AG04450 (cell line): ENCODE measurements at places on chromosomes 12 and 14.

GRCh38 chr12:155006-155405 lies 59.0 kb downstream of the SLC6A12 start:
- no peak for DNase-seq

DNA sequence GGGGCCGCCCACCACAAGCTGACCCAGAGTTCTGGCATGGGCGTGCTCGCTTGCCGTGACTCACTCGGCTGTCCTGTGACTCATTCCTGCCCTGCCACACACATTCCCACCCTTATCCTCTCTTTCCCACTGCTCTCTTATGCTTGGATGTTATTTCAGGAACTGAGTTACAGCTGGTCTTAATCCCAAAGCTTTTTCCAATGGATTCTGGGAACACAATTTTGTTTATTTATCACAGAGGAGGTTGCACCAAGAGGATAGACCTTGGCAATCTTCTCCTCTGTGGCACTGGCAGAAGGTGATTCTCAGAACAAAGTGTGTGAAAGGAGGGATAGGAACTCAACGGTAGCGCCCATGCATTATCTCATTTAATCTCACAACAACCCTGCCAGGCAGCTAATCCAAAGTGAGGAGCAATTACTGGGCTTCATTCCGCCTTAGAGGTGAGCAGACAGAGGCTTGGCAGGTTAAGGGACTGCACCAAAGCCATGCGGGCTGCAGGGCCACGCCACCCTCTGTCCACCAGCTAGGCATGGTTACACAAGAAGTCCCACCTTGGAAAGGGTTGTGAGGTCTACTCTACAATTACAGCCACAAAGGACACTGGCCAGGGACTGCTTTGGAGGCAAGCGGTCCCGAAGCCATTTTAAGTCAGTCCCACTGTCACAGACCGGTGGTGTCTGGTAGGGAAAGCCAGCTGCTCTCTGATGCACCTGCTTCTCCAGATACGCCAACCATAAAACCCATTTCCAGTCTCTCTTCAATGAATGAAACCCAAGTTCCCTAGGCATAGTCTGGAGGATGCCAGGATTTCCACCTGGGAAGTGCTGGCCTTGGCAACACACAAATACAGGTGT lies 32.9 kb downstream of the SYNE3 start:
- peak; percentile 87 for DNase-seq

GRCh38 chr14:46661728-46662127 lies 10.1 kb upstream of the RPL10L start:
- no peak for DNase-seq

DNA sequence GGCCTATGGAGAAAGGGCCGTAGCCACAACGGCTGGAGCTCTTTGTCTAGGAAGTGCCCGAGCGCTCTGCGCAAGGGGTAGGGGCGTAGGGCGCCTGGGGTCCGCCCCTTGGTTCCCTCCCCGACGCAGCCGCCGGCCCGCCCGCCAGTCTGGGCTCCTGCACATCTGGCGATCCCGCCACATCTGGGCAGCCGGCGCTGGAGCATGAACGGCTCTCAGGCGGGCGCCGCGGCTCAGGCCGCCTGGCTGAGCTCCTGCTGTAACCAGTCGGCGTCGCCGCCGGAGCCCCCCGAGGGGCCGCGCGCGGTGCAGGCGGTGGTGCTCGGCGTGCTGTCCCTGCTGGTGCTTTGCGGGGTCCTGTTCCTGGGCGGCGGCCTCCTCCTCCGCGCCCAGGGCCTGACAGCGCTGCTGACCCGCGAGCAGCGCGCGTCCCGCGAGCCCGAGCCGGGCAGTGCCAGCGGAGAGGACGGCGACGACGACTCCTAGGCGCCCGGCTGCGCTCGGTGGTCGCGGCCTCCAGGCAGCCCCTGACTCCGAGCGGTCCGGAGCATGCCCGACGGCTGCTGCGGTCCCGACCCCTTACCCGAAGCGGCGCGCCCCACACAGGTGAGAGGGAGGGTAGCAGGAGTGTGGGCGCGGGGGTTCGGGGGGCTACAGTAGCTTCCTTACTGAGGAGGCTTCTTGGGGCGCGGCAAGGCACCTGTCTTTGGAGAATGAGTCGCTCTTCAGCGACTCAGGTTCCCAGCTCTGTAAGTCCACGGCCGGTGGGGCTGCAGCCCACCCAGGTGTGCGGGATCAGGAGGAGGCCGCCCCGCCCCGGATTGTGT lies at the start of gene SMIM41:
TSS of gene SMIM41 (plus strand) at position 129 of the 827 bp plus-strand sequence. CDS start at position 205, 76 bp downstream.
- DNase-seq: no peak

GRCh38 chr12:121996945-121997612 lies 24.6 kb upstream of the BCL7A start:
- no peak for DNase-seq

GRCh38 chr12:14403711-14404196 lies 38.3 kb downstream of the ATF7IP start:
- no peak for DNase-seq

- no peak for DNase-seq
Measured at GRCh38 chr14:89085737-89086382, 261.4 kb downstream of the TTC8 start.

GRCh38 chr14:35375558-35376025 lies 29.0 kb downstream of the NFKBIA start:
- DNase-seq: no peak

DNA sequence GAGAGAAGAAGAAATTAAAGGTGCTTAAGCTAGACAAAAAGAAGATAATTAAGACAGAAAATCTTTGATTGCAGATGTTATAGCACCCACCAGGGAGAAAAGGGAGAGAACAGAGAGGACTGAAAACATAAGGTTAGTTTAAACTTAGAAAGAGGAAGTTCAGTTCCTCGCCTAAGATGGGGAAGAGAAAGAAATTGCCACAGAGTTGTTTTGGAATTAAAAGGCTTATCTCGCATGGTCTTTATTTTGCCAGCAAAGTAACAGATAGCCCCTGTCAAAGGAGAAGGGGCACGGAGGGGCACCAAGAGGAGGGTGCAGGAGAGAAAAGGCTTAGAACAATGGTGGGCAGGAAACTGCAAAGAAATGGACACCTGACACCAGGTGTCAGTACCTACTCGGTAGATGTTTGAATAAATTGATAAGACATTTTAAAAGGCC lies 17.8 kb upstream of the OXA1L start:
- no peak for DNase-seq

DNA sequence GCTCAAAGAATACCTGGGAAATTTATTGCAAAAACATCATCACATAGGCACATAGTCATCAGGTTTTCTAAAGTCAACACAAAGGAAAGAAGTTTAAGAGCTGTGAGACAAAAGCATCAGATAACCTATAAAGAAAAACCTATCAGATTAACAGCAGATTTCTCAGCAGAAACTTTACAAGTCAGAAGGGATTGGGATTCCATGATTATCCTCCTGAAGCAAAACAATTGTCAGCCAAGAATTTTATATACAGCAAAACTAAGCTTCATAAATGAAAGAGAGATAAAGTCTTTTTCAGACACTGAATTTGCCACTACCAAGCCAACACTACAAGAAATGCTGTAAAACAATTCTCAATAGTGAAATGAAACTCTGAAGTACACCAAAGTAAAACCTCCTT lies 28.8 kb upstream of the LGR5 start:
- DNase-seq: no peak

DNA sequence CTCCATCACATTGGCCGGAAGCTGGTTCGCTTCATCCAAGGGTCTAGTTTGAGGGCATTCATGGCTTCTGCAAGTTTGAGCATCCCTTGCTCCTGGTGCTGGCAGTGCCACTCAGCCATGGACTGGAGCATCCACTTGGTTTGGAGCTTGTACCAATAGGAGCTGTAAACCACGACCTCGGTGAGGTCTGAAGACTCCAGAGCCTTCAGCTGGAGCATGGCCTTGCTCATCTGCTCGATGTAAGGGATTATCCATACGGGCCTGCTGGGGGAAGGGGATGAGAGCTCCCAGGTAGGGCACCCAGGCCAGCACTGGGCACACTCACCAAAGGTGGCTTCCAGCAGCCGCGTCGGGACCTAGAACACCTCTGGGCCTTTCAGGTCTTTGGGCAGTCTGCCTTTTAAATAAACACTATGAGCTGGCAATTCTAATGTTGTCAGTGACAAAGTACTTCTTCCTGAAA lies 13.5 kb downstream of the FOS start:
- no peak for DNase-seq

DNA sequence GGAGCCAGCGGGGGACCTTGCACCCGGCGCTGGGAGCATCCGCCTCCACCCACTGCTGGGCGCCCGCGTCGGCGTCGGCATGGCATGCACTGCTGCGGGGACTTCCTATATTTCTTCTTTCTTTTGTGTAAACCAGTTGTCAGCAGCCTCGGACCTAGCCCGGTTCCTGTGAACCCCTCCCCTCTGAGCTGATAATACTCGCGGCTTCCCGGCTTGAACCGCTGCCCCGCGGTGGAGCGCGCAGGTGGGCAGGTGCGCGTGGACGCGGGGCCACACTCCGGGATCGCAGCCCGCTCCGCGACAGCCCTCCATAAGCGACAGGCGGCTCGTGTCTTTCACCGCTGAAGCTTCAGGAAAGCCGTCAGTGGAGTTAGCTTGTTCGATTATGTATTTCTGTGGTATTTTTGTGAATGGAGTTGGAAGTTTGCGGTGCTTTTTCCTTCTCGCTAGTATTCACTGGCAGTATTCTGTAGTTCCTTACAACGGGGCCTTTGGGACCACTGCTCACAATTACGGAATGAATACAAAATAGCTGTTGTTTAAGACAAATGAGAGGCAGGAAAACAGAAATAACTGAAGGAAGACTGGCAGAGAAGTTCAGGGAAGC lies 870 bp downstream of the BMAL2 start:
- DNase-seq: no peak

DNA sequence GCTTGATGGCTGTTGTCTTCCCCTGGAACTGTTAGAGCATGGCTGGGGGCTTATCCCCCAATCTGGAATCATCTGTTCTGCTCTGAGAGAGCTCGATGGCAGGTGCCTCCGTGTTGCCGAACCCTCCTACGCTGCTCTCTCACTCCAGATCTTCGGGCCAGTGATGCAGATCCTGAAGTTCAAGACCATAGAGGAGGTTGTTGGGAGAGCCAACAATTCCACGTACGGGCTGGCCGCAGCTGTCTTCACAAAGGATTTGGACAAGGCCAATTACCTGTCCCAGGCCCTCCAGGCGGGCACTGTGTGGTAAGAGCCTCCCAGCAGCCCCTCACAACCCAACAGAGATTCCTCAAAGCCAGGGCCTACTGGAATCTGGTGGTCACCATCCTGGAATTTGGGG lies 33.0 kb downstream of the ALDH2 start:
- no peak for DNase-seq

- DNase-seq: no peak
Measured at GRCh38 chr12:46933947-46934346, 108.2 kb upstream of the SLC38A4 start.

DNA sequence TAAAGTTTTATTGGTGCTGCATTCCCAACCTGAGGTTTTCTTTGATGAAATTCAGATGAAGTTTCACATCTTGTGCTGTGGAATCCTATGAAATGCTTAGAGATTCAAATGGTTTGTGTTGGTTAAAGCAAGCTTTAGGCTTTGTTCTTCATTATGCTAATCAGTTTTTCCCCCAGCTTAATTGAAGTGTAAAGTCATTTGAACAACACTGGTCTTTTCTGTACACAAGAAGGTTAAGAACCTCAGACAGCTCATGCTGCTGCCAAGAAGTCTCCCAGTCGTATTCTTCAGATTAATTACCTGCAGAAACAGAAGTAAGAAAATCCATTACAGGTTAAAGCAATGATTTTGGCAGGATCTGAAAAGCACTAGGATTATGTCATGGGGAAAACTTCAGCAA lies 48.9 kb downstream of the EML1 start:
- no peak for DNase-seq

DNA sequence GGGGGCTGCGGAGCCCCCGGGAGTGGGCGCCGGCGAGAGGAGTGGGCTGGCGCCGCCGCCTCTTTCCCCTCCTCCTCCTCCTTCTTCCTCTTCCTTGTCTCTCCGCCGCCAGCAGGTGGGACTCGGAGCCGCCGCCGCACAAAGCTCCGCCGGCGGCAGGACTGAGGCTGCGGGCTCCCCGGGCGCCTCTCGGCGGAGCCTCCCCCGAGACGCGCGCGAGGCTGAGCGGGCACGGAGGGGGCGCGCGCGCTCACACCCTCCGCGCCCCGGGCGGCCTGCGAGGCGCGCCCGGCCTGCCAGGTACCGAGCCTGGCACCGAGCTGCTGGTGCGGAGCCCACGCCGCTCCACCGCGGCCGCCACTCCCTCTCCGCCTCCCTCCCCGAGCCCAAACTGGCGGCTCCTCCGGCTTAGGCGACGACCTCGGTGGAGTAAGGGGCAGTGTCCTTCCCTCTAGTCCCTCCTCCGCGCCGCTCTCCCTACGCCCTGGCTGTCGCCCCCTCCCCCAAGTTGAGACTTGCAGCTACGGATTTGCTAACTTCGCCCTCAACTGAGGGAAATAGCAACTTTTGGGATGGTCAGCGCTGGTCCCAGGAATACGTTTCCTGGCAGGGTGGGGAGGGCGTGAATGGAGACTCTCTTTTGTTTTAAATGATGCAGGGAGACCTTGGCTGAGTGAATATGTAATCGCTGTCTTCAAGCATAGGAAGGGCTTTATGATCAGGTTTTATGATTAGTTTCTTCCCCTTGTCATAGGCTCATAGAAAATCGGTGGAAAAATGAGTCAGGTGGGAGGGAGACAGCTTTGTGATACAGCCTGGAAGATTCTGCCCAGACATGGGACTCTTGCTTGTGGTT lies 199.5 kb upstream of the CAND1 start:
- no peak for DNase-seq

- DNase-seq: no peak
Measured at GRCh38 chr14:101596742-101597141, 35.4 kb downstream of the DIO3 start.

- no peak for DNase-seq
Measured at GRCh38 chr14:101604228-101604934, 43.1 kb downstream of the DIO3 start.

GRCh38 chr14:103607822-103608221 lies 21.2 kb upstream of the KLC1 start:
- DNase-seq: no peak

DNA sequence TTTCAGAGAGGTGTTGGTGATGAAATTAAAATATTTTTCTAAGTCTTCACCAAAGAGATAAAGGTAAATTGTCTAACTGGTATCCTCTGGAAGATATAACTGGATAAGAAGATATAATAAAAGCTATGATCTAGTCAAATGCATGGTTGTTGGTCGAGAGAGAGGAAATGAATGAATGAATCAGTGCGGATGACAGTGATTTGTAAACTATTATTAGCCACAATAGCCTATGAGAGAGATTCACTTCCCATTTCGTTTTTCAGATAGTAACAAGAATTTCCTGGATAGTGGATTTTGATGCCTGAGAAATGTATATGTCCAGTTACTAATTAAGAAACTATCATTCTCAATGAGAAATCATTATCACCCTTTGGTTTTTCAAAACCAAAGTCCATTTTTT lies 63.1 kb downstream of the HEATR5A start:
- DNase-seq: no peak
